Cardiac muscle cell (in vitro differentiated cells and primary cell): ENCODE measurements at places on chromosomes 7 and 10. TPM values are rescaled to one million over a fixed set of nuclear protein-coding genes. Genes with fewer than 3 reads are reported as not detected.

The NUDT5 gene
- 49.3 and 59.2 TPM in 2 replicates for total RNA-seq

The CYP3A7 gene
- total RNA-seq, result not detected in 2 replicates

The GPR15LG gene
- not detected in 2 replicates for total RNA-seq

The IFIT1B gene
- total RNA-seq, result not detected in 2 replicates

The ANKRD7 gene
- 0.80 TPM in 1 of 2 replicates, not detected in the other for total RNA-seq

The GIMAP7 gene
- not detected in 2 replicates for total RNA-seq

The PTER gene
- total RNA-seq, result 1.4 and 5.3 TPM in 2 replicates

The HOXA3 gene
- 1.4 and 9.4 TPM in 2 replicates for total RNA-seq

The MRLN gene
- total RNA-seq, result not detected in 2 replicates

The HOXA2 gene
- total RNA-seq, result 0.27 and 0.53 TPM in 2 replicates

The ATOH7 gene
- total RNA-seq, result 0.11 TPM in 1 of 2 replicates, not detected in the other

The TEX36 gene
- not detected in 2 replicates for total RNA-seq

The ABCB4 gene
- 1.0 and 2.8 TPM in 2 replicates for total RNA-seq

The CASP7 gene
- total RNA-seq, result 3.3 and 11.8 TPM in 2 replicates

The FLNC gene
- total RNA-seq, result 500 and 516 TPM in 2 replicates

The CLDN3 gene
- 5.9 and 11.0 TPM in 2 replicates for total RNA-seq

The BICC1 gene
- 11.3 and 13.2 TPM in 2 replicates for total RNA-seq

The HTR5A gene
- total RNA-seq, result not detected in 2 replicates

The KLF14 gene
- not detected in 2 replicates for total RNA-seq

The ANKRD2 gene
- total RNA-seq, result not detected in 2 replicates

The TWIST1 gene
- total RNA-seq, result 43.5 and 44.6 TPM in 2 replicates

The WAC gene
- total RNA-seq, result 113 and 141 TPM in 2 replicates

The CPA5 gene
- total RNA-seq, result not detected in 2 replicates

The NRP1 gene
- 178 and 327 TPM in 2 replicates for total RNA-seq

The SFTPA1 gene
- not detected in 2 replicates for total RNA-seq

The ANKIB1 gene
- 11.3 and 17.2 TPM in 2 replicates for total RNA-seq

The NRCAM gene
- total RNA-seq, result 3.4 and 3.9 TPM in 2 replicates

The EN2 gene
- not detected in 2 replicates for total RNA-seq

The MYL10 gene
- total RNA-seq, result not detected in 2 replicates

The GCK gene
- 19.1 and 46.4 TPM in 2 replicates for total RNA-seq

The IGF2BP3 gene
- 44.9 and 59.3 TPM in 2 replicates for total RNA-seq

The FKBP6 gene
- total RNA-seq, result not detected in 2 replicates

The NKX2-3 gene
- total RNA-seq, result not detected in 2 replicates

The OPALIN gene
- not detected in 2 replicates for total RNA-seq

The TYW1B gene
- 2.4 and 2.9 TPM in 2 replicates for total RNA-seq

The NPFFR1 gene
- total RNA-seq, result not detected in 2 replicates

The ARHGAP21 gene
- total RNA-seq, result 39.2 and 88.2 TPM in 2 replicates

The GRID2IP gene
- 0.07 and 0.24 TPM in 2 replicates for total RNA-seq

The ALOX5 gene
- total RNA-seq, result 0.06 and 1.4 TPM in 2 replicates

The FEZF1 gene
- not detected in 2 replicates for total RNA-seq

The IQUB gene
- total RNA-seq, result 1.2 and 3.5 TPM in 2 replicates

The VDAC2 gene
- total RNA-seq, result 178 and 237 TPM in 2 replicates

The C10orf67 gene
- 0.11 and 0.33 TPM in 2 replicates for total RNA-seq

The PDE1C gene
- 0.67 and 2.3 TPM in 2 replicates for total RNA-seq

The RAPGEF5 gene
- total RNA-seq, result 0.11 and 0.21 TPM in 2 replicates

The PON1 gene
- not detected in 2 replicates for total RNA-seq

The SLC25A40 gene
- total RNA-seq, result 7.1 and 26.1 TPM in 2 replicates

The CPEB3 gene
- total RNA-seq, result 4.5 and 8.3 TPM in 2 replicates

The PNLIPRP2 gene
- not detected in 2 replicates for total RNA-seq
